ENCODE measurements at places on chromosomes 1 and 21.

DNA sequence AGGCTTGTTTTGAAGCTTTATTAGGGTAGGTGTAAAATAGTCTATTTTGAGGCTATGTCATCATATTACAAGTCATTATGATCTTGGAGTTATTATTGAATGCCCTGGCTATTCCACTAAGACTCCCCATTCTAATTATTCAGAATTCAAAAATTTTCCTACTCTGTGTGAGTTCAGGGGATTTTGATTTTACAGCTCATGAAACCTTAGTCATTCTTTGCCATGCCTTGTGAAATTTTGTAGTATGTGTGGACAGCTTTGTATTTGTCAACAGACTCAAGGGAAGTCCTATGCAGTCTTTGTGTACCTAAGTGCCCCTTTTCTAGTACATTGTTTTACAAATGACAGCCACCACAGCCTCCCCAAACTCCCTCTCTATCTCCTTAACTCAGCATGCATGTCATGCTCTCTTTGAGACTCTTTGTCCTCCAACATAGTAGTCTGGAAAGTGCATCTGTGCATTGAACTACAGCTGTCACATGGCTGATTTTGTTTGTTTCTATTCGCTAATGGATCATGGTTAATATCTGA lies 28.0 kb downstream of the CD1D start:
- no peak for DNase-seq

DNA sequence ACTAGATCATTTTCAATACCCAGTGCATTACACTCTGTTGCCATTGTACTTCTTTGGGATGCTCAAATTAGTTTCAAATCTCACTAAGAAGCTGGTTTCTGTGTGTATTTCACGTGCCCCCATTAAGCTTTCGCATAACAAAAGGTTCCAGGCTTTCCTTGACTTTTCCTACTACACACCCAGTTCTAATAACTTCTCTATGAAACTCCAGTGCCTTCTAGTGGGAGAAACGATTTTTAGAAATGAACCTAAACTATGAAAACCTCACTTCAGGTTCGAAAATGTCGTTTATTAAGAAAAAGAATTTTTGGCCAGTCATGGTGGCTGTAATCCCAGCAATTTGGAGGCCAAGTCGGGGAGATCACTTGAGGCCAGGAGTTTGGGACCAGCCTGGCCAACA lies 2.8 kb downstream of the CFHR4 start:
- DNase-seq, result no peak

DNA sequence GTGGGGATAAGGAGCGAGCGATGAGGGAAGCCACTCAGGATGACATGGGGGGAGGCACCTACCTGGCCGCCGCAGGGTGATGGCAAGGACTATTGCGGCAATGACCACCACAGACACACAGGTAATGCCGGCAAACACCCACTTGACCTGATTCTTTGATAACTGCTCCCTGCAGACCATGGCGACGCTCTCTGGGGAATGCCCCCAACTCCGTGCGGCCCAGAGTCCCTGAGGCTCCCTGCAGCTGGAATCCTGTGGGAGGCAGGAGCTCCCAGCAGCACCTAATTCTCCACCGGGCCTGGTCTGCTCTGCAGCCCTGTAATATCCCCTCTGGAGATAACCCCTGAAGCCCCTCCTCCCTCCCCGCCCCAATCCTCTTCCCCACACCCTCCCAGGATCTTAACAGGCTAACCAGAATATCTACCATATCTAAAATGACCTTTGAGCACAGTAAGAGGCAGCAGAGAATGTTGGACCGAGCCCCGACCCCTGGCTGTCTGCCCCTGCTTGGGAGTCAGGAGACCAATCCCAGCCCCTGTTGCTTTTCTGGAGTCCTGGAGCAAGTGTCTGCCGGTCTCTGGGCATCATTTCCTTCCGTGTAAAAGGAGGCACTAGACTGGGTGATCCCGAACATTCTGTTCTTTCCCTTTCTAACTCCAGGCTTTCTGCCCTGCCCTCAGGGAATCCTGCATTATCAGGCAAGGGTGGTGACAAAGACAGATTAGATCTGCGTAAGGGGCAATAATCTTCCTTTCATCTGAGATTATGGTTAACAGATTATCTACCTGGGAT lies at the start of gene FAM151A:
TSS of gene FAM151A (minus strand) at position 310 of the 792 bp plus-strand sequence. CDS start at position 180, 130 bp downstream.
- DNase-seq, result no peak

- no peak for DNase-seq
Observed at GRCh38 chr21:45940091-45940490, 41.5 kb upstream of the COL6A1 start.

DNA sequence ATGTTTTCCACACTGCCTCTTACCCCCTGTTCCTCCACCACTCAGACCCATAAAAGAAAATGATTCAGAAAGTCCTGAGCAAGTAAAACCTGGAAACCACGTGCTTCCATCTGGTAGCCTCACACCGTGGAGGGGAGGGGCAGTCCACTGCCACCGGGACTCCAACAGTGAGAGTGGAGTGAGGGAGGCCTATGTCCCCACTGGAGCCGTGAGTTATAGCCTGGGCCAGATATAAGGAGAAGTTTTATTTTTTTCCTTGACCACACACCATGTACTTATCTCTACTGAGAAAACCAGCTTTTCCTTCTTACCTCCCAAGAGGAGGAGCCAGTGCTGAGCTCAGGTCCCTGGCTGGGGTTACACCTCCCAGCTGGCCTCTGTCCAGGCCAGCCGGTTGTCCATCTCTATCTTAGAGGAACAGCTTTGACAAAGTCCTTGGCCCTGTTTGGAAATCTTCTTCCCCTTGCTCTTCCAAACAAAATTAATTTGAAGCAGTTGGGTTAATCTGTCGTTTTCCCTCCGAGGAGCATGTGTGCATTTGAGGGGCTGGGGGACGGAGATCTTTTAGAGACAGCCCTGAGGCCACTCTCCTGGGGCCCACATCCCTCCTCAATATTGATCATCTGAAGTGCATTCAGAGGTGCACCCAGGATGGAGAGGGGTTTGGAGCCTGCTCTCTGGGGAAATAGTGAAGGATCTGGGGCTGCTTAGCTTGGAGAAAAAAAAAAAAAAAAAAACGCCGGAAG lies 49.1 kb upstream of the SERBP1 start:
- DNase-seq, result no peak

- no peak for DNase-seq
Observed at GRCh38 chr1:30329263-30329753, 394.1 kb downstream of the MATN1 start.

GRCh38 chr1:183901748-183902330 lies 96.9 kb downstream of the RGL1 start:
- no peak for DNase-seq

Measured in NCI-H2029 treated with DMSO at 0.1 percent for 48 hours (cell line).